ENCODE measurements at places on chromosomes 1 and 21. TPM values are rescaled to one million over a fixed set of nuclear protein-coding genes. Genes with fewer than 3 reads are reported as not detected.

MAGI3 gene
- total RNA-seq: 64.5 TPM

HFM1 gene
- 53.8 TPM for total RNA-seq

GPR153 gene
- 27.2 TPM for total RNA-seq

ASPM gene
- total RNA-seq: 16.6 TPM

OR2M4 gene
- 0.31 TPM for total RNA-seq

CLCNKA gene
- total RNA-seq: not detected

ATP13A2 gene
- 119 TPM for total RNA-seq

RXFP4 gene
- total RNA-seq: not detected

MFSD2A gene
- total RNA-seq: 18.8 TPM

NUDT4B gene
- 10.3 TPM for total RNA-seq

NBPF3 gene
- total RNA-seq: 22.8 TPM

TEDDM1 gene
- total RNA-seq: not detected

UBASH3A gene
- total RNA-seq: not detected

ARHGEF19 gene
- total RNA-seq: 1.6 TPM

SYTL1 gene
- total RNA-seq: not detected

ARID1A gene
- total RNA-seq: 83.9 TPM

RAB13 gene
- 6.9 TPM for total RNA-seq

F3 gene
- total RNA-seq: 26.9 TPM

PRR9 gene
- total RNA-seq: not detected

TMEM52 gene
- total RNA-seq: 1.3 TPM

HMGCS2 gene
- total RNA-seq: not detected

PLXNA2 gene
- total RNA-seq: 145 TPM

LYPD8 gene
- total RNA-seq: not detected

C4BPA gene
- not detected for total RNA-seq

EVA1B gene
- 1.6 TPM for total RNA-seq

REN gene
- not detected for total RNA-seq

L1TD1 gene
- total RNA-seq: not detected

KCNK2 gene
- total RNA-seq: 66.0 TPM

MYOC gene
- not detected for total RNA-seq

FCGR3B gene
- total RNA-seq: 0.63 TPM

RAP1GAP gene
- total RNA-seq: 31.6 TPM

MINDY1 gene
- 14.4 TPM for total RNA-seq

FMO2 gene
- under 0.01 TPM for total RNA-seq

PADI4 gene
- total RNA-seq: not detected

EDARADD gene
- 3.1 TPM for total RNA-seq

SUSD4 gene
- 21.0 TPM for total RNA-seq

SERTAD4 gene
- total RNA-seq: 5.6 TPM

GNAT2 gene
- total RNA-seq: not detected

FCRL1 gene
- not detected for total RNA-seq

KLHDC7A gene
- not detected for total RNA-seq

CA6 gene
- total RNA-seq: not detected

HCN3 gene
- 27.2 TPM for total RNA-seq

KCNN3 gene
- 13.1 TPM for total RNA-seq

AK5 gene
- 31.0 TPM for total RNA-seq

ATP1A2 gene
- 61.7 TPM for total RNA-seq

MX2 gene
- 0.31 TPM for total RNA-seq

CRP gene
- not detected for total RNA-seq

ACOT11 gene
- 7.2 TPM for total RNA-seq

CRNN gene
- total RNA-seq: not detected

NCMAP gene
- total RNA-seq: not detected

KIF2C gene
- total RNA-seq: 6.3 TPM

CCDC18 gene
- total RNA-seq: 9.1 TPM

IRF6 gene
- not detected for total RNA-seq
